ENCODE measurements at places on chromosomes 16 and 17.

DNA sequence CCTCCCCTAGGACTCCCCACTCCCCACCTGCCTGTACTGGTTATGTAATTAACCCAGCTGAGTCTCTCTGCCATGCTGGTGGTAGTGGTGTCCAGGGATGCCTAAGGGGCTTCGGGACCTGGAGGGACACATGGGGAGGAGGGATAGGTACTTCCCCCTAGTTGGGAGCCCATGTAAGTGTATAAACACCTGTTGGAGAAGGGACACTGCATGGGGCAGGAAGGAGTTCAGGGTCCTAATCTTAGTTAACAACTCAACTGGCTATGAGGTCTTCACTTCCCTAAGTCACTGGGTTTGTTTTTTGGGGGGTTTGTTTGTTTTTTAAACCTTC, 1.3 kb downstream of the RASL10B start:
- peak; percentile 55 for DNase-seq

DNA sequence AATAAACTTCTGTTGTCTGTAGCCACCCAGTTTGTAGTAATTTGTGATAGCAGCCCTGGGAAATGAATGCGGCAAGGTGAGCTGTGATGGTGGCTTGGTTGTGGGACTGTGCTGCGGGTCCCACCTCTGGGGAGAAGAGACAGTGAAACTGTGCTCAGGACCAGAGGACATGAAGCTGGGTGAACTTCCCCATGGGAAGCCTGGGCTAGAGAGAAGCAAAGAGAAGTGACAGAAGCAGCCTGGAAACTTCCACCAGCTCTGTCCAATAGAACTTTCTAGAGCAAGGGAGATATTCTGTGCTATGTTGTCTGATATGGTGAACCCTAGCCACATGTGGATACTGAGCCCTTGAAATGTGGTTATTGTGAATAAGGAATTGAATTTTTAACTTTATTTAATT, 51.5 kb upstream of the EMP2 start:
- no peak for DNase-seq

DNA sequence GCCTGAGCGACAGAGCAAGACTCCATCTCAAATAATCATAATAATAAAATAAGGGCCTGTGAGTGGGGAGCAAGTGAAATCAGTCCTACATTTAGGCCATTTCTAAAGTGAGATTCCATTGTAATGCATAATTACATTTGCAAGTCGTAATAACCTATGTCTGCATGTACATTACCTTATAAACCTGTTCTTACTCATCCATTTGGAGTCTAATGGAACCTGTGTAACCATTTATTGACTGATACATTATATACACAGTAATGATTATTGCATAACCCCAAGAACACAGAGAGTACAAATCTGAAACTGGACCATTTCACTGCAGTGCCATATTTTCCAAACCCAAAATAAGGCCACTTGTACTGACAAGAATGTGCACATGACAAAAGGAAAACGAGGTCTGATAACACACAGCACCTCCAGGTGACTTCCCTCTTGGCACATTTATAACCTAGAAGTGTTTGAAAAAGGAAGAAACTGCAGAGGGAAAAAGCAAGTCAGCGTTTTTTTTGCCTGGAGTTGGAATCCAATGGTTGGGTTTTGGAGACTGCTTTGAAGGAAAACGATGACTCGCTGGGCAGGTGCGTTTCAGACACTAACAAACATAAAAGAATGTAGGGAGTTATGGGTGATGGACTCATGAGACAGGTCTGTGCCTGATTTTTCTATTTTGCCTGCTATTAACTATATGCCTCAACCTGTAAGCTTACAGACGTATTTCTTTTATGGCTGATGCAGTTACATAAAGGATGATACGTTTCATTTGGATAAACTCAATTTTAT, 63.6 kb upstream of the KIFC3 start:
- DNase-seq, result no peak

DNA sequence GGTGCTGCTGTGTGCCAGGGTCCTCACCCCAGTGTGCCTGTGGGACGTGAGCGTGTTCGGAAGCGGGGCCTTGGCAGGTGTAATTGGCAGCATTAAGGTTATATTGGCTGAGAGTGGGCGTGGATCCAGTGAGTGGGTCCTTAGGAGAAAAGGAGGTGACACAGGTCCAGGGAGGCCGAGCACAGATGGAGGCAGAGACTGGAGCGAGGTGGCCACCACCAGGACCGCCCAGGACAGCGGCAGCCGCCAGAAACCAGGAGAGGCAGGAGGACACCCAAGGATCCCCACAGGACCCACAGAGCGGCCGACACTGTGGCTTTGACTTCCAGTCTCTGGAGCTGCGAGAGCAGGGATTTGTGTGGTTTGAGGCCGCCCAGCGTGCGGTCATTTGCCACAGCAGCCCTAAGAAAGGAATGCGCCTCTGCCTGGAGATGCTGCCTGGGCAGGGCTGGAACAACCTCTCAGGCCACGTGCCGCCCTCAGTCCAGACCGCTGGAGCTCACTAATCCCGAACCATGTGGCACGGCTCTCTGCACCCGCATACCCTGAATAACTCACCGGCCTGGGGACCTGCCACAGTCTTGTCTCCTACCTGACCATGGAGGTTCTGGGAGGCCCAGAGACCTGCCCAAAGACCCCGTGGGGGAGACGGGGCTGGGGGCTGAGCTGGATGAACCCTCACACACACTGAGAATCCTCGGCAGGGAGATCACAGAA, 45.4 kb downstream of the SOX8 start:
- DNase-seq, result no peak

DNA sequence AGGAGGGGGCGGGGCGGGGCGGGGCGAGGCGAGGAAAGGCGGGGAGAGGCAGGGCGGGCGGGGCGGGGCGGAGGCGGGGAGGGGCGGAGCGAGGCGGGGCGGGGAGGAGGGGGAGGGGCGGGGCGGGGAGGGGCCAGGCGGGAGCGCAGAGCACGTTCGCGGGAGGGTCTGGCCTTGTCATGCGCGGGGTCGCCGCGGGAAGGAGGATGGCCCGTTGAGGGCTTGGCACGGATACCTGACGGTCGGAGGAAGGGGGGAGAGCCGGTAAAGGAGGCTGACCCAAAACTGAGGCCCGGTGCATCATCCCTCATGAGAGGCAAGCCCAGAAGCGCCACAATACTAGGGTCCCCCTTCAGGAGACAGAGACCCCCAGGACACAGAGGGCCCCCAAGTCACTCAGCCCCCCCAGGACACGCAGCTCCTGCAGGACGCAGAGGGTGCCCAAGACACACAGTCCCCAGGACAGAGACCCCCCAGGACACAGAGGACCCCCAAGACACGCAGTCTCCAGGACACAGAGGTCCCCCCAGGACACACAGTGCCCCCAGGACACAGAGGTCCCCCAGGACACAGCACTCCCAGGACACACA, 593 bp upstream of the WDR45B start:
- no peak for DNase-seq

- DNase-seq, result no peak
Observed at GRCh38 chr17:31112001-31112661, 17.4 kb downstream of the NF1 start.

- DNase-seq, result no peak
Observed at GRCh38 chr17:68296217-68297191, 5.2 kb downstream of the ARSG start.

DNA sequence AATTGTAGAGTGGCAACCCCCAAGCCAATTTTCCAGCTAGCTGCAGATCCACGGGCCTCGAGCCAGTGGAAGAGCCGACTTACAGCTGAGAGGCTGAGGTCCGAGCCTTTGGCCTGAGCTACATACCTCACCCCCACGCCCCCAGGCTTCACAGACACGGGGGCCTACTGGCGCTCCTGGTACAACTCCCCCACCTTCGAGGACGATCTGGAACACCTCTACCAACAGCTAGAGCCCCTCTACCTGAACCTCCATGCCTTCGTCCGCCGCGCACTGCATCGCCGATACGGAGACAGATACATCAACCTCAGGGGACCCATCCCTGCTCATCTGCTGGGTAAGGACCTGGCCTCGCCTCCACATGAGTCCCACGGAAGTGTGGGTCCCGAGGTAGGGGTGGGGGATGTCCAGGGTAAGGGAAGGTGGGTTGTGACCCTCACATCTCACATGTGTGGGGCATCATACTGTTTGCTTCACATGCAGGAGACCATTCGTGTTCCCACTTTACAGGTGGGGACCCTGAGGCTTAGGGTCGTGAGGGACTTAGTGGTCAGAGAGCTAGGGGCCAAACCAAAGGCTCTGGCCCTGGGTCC, 3.4 kb downstream of the ACE start:
- peak; percentile 46 for DNase-seq

DNA sequence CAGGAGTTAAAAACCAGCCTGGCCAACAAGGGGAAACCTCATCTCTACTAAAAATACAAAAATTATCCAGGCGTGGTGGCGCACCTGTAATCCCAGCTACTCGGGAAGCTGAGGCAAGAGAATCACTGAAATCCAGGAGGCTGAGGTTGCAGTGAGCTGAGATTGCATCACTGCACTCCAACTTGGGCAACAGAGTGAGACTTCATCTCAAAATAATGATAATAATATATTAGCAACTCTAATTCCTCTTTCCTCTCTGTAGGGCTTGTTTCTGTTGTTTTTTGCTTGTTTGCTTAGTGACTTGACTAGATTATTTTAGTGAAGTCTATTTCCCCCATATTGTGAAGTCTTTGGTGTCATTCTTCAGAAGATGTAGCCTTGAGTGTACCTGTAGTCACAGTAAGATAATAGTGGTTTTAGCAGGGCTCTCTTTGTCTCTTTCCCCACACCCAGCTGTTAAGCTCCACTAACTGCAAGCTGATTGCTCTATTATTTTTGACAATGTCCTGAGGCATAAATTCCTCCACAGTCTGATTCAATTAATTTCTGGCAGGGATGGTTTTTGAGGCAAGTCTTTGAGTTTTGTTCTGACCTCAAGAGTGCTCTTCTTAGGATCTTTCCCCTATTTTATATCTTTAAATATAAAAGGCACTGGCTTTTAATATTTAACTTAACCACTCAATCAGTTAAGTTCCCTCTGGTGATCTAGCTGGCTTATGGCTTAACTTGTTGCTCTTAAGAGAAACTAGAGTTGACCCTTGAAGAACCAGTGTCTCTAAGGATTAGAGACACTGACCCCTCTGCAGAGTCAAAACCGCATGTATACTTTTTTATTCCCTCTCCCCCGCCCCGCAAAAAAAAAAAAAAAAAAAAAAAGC, 18.6 kb upstream of the TNFSF12 start:
- no peak for DNase-seq

GRCh38 chr16:70653809-70654771, 7.7 kb downstream of the IL34 start:
- DNase-seq, result peak; percentile 94

GRCh38 chr17:21177854-21178600, 35.9 kb downstream of the TMEM11 start:
- DNase-seq, result peak; percentile 50

- no peak for DNase-seq
Observed at GRCh38 chr16:68275611-68276191, 11.4 kb downstream of the SLC7A6 start.

- no peak for DNase-seq
Observed at GRCh38 chr16:15523092-15523541, 88.7 kb downstream of the BMERB1 start.

GRCh38 chr16:67194260-67194659, 2.3 kb downstream of the E2F4 start:
- no peak for DNase-seq

DNA sequence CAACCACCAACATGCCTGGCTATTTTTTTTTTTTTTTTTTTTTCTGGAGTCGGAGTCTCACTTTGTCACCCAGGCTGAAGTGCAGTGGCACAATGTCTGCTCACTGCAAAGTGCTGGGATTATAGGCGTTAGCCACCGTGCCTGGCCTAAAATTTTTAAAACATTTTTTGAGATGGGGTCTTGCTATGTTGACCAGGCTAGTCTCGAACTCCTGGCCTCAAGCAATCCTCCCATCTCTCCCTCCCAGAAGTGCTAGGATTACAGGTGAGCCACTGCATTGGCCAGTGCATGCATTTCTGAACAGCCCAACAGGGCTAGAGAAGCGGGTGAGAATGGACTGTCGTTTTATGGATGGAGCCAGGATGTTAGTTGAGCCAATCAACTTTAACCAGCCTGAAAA, 72.4 kb downstream of the ERCC4 start:
- no peak for DNase-seq

GRCh38 chr16:86878236-86879080, 300.1 kb downstream of the FOXL1 start:
- no peak for DNase-seq

- DNase-seq, result no peak
Observed at GRCh38 chr16:17369421-17370222, 101.1 kb downstream of the XYLT1 start.

DNA sequence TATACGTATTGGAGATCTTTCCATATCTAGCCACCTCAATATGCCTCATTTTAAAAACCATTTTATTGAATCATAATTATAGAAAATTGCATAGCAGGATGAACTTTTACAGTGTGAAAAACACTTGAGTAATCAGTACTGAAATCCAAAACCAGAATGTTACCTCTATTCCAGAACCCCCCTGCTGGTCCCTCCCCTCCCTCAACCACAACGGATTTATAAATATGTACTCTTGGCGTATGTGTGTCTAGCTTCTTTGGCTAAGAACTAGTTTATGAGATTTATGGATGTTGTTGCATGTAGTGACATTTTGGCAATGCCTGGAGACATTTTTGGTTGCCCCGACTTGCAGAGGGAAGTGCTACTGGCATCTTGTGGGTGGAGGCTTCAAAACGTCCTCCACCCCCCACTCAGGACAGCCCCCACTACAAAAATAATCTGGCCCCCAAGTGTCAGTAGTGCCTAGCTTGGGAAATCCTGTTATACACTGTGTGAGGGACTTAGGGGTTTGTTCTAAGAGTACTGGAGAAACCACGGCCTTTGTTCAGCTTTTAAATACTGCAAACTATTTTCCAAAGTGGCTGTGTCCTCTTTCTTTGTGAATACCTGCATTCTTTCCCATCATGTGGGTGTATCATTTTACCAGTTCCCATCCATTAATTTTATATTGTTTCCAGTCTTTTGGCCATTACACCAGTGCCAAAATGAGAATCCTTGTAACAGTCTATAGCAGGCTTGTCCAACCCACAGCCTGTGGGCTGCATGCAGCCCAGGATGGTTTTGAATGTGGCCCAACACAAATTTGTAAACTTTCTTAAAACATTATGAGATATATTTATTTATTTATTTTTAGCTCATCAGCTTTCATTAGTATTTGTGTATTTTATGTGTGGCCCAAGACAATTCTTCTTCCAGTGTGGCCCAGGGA, 23.7 kb downstream of the ITPRIPL2 start:
- no peak for DNase-seq

DNA sequence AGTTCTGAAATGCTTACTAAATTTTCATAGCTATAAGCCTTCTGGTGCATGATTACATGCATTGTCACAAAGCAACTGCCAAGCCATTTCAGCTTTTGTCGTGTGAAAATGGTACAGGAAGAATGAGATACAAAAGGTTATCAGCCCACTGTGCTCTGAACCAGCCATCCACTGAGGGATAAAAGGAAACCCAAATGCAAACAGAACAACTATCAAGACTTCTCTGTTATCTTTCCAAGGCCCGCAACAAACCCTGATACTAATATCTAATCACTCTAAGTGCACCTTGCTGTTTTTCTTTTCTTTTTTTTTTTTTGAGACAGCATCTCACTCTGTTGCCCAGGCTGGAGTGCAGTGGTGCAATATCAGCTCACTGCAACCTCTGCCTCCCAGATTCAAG, 109.0 kb downstream of the FTO start:
- DNase-seq, result no peak

- DNase-seq, result peak; percentile 55
Observed at GRCh38 chr17:76082326-76083251, 3.6 kb downstream of the ZACN start.

Measured in islet precursor cell (in vitro differentiated cells).